NCI-H1930 (cell line): ENCODE measurements at places on chromosomes 2 and 18.

GRCh38 chr2:136424112-136424511, 306.2 kb upstream of the CXCR4 start:
- no peak for DNase-seq

GRCh38 chr2:88873620-88874019, 182.1 kb downstream of the RPIA start:
- DNase-seq: no peak

GRCh38 chr18:32040936-32041335, 22.3 kb downstream of the RNF125 start:
- no peak for DNase-seq

GRCh38 chr18:25112821-25113434, 239.0 kb downstream of the ZNF521 start:
- DNase-seq: no peak

- DNase-seq: no peak
Measured at GRCh38 chr2:230714136-230714480, 1.5 kb downstream of the CAB39 start.
